ENCODE measurements at places on chromosomes 4 and X. TPM values are rescaled to one million over a fixed set of nuclear protein-coding genes. Genes with fewer than 3 reads are reported as not detected.

Gene CASP3
- total RNA-seq: 66.1 TPM

Gene SERTM2
- not detected for total RNA-seq

Gene NOX1
- not detected for total RNA-seq

Gene TMSB15C
- 6.9 TPM for total RNA-seq

Gene STK32B
- total RNA-seq: 7.8 TPM

Gene NUDT6
- 5.4 TPM for total RNA-seq

Gene PLS3
- total RNA-seq: 329 TPM

Gene OTC
- not detected for total RNA-seq

Gene PDGFC
- total RNA-seq: 6.7 TPM

Gene CENPVL2
- not detected for total RNA-seq

- no peak for DNase-seq
Observed at GRCh38 chrX:24661292-24661691, 14.1 kb upstream of the PCYT1B start.

DNA sequence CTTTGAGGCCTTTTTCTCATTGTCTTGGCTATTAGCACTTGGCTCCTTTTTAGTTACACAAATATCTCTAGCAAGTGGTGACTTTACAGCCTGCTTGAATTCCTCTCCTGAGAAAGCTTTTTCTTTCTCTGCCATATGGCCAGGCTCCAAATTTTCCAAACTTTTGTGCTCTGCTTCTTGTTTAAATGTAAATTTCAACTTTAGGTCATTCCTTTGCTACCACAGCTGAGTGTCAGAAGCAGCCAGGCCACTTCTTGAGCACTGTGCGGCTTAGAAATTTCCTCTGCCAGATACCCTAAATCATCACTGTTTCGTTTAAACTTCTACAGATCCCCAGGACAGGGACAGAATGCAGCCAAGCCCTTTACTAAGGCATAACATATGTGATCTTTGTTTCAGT, 222.4 kb downstream of the FBXO8 start:
- DNase-seq: no peak

DNA sequence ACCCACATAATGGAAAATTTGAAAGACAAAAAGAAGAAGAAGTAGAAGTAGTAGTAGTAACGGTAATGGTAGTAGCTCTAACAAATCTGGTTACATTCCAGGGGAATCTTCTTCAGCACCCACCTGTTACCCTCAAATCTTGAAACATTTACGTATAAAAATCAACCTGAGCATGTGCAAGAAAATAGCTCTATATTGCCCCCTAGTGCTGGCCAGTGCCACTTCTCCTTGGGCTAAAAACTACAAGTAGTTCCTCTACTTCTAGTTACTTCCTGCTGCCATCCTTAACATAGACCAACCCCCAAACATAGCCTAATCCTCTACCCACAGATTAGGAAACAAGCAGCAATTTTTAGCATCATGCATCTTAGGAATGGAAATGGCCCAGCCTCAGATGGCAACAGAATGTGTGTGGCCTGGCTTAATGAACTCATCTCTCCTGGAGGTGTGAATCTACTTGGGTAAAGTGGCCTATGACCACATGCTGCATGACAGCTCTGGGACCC, 3.1 kb downstream of the PDGFC start:
- DNase-seq: peak; percentile 81

DNA sequence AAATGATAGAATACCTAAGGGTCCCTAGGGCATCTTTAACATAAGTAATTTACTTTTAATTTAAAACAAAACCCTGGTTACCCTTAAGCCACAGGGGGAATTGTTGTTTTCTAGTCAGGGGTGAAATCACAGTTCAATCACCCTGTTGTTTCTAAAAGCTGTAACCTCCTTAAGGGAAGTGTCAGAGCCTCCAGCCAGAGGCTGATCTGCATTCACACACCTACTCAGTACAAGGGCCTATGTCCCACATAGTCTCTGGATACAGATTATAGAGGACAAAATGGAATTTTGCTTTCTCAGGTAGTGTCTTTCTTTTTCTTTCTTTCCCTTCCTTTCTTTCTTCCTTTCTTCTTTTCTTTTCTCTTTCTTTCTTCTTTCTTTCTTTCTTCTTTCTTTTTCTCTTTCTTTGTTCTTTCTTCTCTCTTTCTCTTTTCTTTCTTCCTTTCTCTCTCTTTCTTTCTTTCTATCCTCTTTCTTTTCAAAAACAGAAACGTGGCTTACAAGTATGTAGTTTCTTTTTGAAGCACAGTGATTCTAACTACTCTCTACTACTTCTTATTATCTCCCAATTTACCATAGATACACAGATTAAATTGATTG, 31.1 kb upstream of the BMPR1B start:
- DNase-seq: no peak

DNA sequence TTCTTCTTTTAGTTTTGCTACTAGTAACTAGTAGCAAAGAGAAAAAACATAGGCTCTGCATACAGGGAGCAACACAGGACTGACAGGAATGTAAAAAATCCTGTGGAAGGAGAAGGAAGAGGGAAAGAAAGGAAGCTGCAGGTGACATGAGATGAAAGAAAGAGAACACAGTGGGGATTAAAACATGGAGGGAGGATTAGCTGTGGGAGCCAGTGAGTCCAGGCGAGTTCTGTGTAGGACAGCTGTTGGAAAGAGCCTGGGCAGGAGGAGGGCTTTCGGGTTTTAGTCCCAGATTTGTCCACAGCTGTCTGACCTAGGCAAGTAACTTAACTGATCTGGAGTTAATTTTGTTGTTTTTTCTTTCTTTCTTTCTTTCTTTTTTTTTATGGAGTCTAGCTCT, 21.6 kb downstream of the CCNG2 start:
- DNase-seq: no peak

DNA sequence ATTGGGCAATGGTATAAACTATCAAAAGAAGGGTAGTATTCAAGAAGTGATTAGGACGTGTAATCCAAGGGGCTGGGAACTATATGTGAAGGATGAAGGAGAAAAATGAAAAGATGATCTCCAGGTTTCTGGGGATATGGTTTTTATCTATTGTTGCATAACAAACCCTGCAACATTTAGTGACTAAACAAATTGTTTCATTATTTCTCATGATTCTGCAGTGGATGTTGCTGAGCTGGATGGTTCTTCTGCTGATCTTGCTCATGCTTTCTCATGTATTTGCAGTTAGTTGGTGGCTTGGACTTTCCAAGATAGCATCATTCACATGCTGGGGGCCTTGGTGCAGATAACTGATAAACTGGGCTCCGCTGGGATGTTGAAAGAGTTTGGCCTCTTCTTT, 29.1 kb downstream of the PHOX2B start:
- no peak for DNase-seq

DNA sequence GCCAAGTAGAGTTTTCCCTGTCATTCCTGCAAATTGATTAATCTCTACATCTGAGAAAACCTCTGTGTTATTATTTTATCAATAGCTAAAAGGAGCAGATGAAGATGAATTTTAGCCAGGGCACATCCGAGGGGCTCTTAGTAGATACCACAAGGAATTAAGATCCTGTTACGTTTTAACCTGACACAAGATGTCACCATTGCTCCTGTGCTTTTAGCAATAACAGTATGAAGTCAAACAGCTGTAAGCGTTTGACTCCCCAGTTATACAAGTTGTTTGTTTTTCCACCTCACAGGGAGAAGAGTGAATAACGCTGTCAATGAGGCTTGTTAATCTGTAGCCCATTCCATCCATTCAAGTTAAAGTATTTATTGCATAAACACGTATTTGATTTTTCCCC, 76.0 kb upstream of the AP1S2 start:
- peak; percentile 36 for DNase-seq

- DNase-seq: no peak
Observed at GRCh38 chr4:149065753-149066152, 623.5 kb upstream of the NR3C2 start.

- DNase-seq: no peak
Observed at GRCh38 chrX:43513085-43513484, 143.0 kb upstream of the MAOA start.

DNA sequence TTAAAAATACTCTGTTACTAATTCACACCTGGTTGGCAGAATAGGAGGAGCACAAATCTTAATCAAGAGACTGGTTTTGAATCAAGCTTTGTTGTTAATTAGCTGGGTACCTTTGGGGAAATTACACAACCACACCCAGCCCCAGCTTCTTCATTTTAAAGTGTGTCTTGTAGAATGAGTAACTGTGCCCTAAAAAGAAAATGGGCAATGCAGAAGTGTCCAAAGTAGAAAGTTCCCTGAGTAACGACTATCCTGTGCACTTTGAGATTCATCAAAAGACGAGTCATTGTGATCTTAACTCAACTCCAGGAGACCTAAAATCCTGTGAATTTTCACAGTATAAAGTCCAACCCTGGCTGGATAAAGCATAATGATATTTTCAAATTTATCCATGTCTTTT, 792.3 kb upstream of the HS3ST1 start:
- DNase-seq: no peak

- DNase-seq: no peak
Observed at GRCh38 chr4:150215601-150216000, 137.4 kb downstream of the DCLK2 start.

- DNase-seq: no peak
Observed at GRCh38 chr4:52612341-52612740, 46.8 kb downstream of the USP46 start.

DNA sequence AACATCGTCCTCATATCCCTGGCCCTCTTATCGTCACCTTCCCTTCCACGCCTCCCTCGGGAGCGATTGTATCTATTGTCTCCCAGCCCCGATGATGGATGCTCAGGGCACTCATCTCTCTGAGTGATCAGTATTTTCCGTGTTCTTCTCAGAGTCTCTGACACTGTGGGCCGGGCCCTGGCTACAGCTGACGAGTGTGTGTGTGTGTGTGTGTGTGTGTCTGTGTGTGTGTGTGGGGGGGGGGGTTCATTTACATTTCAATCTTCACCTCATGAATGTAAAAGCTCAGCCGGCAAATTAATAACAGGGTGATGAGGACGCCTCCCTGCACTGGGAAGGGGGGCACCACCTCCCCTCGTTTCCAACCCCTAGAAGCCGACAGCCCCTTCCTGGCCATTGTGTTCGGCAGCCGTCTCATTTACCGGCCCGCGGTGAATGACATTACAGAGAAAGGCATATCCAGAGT, 159.5 kb downstream of the SHOX start:
- no peak for DNase-seq

DNA sequence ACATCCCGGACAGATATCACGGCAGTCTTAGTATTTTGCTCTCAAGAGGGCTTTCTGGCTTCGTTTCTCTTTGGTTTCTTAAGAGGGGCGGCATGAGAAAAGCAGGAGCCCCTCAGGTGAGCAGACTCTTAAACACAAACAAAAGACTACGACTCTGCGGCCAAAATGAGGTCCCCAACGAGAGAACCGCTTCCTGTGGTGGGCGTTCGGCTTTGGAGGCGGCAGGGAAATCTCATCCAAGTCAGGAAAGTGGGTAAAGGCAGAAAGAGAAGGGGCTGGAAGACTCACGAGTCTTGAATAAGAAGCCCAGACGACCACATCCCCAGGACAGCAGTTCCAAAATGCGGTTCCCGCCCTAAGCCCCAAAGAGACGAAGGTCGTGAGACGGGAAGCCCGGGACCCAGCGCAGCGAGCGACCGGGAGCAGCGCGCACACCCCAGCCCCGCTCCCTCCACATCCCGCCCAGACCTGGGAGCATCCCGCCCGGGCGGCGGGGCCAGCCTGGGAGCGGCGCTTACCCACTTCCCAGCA, 409 bp downstream of the UGDH start:
- no peak for DNase-seq

DNA sequence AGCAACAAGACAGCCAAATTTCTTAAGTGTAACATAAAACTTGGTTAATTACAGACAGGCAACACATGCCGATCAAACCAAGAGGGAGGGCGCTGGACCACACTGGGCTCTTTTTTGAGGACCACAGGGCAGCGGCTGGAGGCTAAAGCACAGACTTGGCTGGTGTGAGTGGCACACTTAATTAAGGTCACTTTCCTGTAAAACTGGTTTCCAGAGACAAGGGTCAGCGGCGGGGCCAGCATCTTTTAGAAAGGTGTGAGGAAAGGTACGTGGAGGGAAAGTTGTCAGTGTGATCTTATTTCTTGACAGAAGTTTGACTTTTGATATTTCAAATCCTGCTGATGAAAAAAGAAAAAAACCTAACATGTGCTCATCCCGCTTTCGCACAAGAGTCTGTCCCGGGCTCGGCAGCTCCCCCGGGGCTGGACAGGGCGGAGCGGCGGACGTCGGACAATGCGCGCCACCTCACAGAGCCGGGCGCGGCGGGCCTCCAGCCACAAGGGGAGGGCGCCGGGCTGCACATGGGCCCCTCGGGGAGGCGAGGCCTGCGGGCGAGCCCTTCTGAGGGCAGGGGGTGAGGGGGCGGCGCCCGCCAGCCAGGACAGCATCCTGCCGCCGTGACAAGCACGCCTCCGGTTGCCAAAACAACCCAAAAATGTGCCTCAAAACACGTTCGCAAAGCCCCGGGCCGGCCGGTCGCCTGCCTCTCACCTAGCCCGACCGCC, 660 bp upstream of the HSPA4L start:
- DNase-seq: no peak

GRCh38 chrX:20173856-20174255, 32.2 kb upstream of the EIF1AX start:
- no peak for DNase-seq

DNA sequence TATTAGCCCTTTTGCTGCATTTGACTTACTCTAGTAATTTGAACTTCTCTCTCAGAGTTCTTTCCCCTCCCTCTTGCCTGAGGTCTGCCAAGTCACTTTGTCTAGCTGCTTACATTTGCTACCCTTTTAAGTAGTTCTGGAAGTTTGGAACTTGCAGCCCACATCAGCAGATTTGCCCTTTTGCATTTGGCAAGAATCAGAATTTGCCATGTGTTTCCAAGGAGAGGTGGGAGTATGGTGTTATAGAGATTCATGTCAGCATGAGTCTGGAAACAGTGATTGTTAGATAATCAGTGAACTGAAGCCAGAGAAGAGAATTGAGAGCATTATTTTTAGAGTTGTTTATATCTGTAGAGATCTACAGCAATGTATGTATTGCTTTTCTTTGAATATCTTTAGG, 52.1 kb downstream of the KLHL34 start:
- DNase-seq: no peak

- peak; percentile 44 for DNase-seq
Observed at GRCh38 chr4:156929386-156930105, 42.1 kb downstream of the PDGFC start.
